ENCODE measurements at places on chromosomes 12 and 14.

DNA sequence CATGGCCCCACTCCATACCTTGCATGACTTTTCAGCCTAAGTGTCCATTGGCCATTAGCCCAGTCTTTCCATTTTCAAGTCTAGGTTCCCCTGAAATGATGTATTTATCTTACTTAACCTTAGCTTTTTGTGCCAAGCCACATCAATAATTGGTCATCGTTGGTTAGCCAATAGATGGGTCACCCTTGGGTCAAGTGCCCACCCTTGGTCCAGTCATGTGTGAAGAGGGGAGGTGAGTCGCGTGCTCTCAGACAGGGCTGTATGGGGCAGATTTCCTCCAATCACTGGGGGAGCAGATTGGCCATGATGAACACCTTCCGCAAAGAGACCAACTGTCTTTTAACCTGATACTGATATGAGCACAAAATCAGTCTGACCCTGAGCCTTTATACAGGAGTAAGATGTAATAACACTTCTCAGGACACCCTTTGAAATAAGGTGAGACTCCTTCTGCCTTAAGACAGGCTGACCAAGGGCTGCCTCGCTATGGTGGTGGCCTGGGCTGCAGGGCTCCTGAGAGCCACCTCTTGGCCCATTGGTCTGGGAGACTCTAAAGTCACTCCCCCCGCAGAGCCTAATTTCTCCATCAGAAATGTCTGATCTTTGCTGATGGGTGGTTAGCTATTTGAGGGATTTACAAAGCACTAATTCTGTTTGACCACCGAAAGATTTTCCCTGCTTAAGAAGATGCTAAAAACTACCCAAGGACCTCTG lies 143.2 kb downstream of the ZFP36L1 start:
- DNase-seq, result no peak

GRCh38 chr12:120846721-120847120 lies 57.4 kb downstream of the SPPL3 start:
- no peak for DNase-seq

GRCh38 chr12:59708484-59708883 lies 112.7 kb downstream of the SLC16A7 start:
- DNase-seq, result no peak

GRCh38 chr12:39772821-39773259 lies 153.2 kb upstream of the ABCD2 start:
- DNase-seq, result no peak

GRCh38 chr12:68580911-68581310 lies 29.8 kb upstream of the RAP1B start:
- no peak for DNase-seq

DNA sequence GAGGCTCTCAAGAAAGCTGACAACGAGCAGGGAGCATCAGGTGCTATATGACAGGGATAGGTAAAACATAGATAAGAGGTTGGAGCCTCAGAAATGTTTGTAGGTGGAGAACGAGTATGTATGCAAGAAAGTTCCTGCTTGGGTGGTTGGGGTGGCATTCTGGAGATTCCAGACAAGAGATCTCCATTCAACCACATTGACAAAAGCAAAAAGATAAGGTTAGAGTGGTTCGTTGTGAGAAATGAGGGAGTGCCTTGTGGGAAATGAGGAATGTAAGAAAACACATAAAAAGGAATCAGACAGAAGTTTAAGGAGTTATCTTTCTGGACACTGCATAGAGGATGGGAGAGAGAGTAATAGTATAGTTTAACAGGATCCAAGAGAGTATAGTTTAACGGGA lies 290.3 kb downstream of the DPF3 start:
- DNase-seq, result no peak

DNA sequence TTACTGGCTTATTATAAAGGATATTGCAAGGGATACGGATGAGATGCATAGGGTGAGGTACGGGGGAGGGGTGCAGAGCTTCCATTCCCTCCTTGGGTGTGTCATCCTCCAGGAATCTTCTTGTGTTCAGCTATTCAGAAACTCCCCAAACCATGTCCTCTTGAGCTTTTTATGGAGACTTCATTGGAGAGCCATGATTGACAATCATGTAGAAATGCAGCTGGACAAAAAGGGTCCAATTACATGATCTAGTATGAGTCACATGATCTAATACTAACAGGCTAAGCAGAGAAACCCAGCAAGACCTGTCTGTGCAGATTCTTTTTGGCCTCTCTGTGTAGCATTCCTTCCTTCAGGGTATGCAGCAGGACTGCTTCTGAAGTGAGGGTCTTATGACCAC lies 23.9 kb upstream of the FLVCR2 start:
- DNase-seq, result no peak

DNA sequence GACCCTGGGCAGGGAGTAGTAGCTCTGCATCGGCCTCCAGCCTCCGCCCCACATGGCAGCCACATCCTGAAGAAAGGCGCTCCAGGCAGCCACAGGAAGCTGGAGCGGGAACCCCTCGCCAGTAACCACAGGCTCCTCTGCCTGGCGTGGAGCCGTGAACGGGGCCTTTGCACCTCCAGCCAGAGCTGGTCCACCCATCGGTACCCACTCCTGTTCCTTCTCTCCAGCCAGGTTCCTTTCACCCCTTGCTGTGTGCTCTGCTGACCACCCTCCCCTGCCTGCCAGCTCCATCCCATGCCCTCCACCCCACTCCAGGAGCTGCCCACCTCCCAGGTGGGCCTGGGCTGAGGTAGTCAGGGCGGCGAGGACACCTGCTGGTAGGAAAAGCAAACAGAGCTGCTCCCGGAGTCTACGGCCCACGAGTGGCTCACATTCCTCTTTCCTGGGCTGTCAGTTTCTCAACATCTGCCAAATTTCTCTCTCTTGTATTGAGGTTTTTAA lies 2.7 kb downstream of the TGFB3 start:
- peak; percentile 25 for DNase-seq

DNA sequence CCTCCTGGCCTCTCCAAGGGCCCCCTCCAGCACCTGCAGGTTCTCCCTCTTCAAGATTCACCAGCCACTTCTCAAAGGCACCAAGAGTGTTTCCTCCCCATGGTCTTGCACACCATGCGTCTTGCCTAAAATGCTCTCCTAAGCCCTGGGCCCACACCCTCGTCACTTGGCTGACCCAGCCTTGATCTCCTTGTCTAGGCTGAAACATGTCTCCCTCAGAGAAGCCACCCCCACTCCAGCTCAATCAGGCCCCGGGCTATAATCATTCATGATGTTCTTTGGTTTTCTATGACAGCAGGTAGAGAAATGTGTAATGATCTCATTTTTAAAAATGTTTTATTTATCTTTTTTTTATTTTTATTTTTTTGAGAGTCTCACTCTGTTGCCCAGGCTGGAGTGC lies 88.1 kb downstream of the EFCAB11 start:
- no peak for DNase-seq

- no peak for DNase-seq
Measured at GRCh38 chr12:23950775-23951451, 1.4 kb upstream of the SOX5 start.

GRCh38 chr12:6104027-6104426 lies 20.4 kb downstream of the VWF start:
- no peak for DNase-seq

DNA sequence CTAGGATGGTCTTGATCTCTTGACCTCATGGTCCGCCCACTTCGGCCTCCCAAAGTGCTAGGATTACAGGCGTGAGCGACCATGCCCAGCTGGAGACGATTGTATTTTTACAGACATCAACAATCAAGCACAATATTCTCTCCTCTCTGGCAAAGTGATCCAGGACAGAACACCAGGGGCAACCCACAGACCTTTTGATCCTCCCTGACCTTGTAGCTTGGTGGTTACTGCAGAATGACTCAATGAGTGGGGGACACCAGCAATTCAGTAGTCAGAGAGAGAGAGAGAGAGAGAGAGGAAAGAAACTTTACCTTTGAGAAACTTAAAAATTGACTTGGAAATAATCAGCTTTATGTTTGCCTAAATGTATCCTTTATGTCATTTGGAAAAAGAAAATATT lies 51.2 kb downstream of the DRAM1 start:
- DNase-seq, result no peak

GRCh38 chr14:54919330-54919729 lies 16.7 kb upstream of the GCH1 start:
- no peak for DNase-seq

GRCh38 chr12:106021516-106021915 lies 117.2 kb downstream of the NUAK1 start:
- no peak for DNase-seq

DNA sequence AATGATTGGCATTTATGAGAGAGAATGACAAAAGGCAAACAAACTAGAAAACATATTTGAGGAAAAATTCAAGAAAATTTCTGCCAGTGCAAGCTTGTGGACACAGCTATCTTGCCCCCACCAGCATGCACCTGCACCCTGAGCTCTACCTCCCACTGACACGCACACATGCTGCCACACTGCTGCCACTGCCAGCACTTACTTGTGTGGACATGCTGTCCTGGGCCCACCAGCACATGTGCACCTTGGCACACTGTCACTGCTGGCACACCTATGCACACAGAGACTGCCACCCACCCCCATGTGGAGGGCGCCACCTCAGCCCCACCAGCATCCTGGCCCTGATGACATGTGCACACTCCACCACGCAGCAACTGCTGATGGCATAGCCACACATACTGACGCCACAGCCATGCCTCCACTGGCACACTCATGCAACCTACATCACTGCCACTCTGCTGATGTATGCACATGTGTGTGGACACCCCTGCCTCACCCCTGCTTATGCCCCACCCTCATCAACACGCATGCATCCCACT lies 475.0 kb downstream of the SOX5 start:
- DNase-seq, result no peak

DNA sequence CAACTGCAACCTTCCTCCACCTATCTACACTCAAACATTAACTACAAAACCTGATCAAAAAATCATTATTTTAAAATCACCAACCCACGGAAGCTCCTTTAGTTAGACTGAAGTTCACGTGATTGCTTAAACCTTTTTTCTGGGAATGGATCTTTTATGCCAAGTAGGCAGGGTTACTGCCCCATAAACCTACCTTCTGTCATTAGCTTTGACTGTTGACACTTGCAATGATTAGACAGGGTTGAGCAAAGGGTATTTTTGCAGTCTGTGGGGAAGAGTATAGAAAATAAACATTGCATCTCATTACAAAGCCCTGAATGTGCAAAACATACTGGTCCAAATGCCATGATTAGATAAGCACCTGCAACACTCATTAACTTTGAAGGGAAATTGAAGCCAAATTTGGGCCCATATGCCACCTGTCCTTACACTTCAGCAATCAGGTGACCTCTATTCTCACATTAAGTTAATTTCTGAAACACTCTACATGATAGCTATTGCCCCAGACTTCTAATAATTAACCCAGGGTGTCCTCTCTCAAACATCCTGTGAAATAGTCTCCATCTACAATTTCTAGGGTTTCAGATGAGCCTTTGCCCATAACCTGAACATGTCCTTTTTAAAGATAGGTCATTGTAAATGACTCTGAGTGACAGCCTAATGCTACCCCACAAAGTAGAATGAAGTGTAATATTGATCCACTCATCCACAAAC lies 156.0 kb upstream of the PLEKHG7 start:
- no peak for DNase-seq

DNA sequence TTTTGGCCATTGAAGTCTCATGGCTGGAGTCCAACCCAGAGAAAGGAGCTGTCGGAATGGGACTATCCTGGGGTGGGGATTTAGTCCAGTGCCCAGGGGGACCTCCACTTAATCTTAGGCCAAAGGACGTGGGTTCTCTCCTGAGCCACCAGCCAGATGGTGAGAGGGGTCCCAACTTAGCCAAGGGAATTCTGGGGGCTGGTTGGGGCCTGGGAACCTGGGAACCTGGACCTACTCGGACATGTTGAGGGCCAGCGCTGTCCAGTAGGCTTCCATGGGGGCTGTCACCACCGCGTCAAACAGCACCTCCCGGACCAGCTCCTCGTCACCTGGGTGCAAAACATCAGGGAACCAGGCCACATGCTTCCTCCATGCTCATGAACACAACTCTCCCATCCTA lies 33.4 kb downstream of the LRTM2 start:
- DNase-seq, result no peak

DNA sequence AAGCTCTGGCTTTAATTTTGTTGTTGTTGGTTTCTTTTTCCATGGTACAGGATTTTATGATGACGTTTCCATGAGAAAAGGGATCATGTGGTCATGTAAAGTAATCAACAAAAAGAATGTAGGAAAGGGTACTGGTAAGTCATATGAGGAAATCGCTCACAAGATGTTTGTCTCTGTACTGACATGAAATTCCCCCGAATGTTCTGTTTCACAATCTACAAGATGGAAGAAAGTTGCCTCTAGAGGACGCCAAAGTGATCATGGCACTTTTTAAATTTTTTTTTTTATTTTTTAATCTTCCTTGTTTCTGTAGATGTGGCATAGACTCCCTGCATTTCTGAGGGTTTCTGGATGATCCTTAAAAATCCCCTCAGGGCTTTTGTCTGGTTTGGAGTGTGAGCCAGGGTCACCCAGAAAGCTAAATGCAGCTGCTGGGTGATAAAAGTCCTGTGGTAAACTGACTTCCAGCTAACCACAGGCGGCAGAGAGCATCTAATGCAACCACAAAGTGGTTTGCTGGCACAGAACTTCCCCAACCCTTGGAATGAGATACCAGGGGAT lies 393.5 kb downstream of the CCDC91 start:
- DNase-seq, result no peak

DNA sequence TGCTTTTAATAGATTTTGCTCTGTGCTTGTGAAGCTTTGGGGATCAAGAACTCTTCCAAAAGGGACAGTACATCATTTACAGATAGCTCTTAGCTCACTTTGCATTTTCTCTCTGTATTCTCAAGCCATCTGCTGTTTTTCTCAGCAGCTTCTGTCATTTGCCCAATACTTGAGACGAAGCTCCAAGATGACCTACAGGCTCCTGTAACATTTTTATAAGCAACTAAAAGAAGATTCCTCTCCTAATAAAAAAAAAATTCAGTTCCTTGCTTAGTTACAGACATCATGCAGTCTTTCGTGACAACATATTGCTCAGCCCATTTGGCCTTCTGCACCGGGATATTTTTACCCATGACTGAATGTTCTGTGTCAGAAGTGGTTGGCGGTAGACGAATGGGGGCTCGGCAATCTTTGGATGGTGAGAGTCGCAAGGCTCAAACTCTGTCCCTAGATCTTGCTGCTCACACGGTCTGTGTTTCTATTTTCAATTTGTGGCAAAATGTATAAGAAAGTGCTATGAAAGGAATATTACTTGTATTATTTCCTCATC lies 215.6 kb downstream of the FSCB start:
- no peak for DNase-seq

- no peak for DNase-seq
Measured at GRCh38 chr12:98419081-98419794, 96.2 kb upstream of the TMPO start.

DNA sequence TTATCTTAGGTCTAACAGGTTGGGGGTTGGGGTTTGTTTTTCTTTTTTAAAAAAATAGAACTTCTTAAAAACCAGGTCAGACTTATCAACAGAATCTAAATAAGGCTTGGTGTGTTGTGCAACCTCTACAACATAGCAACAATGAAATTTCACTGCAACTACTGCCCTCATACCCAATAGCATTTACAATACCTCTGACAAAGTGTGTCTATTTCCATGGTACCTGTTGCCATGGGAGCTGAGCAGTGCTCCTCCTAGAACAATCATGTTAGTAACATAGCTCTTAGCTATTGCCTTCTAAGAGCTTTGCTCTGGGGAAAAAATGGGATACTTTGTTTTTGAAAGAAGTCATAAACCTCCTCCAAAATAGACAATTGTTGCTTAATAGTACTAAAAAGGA lies 103.3 kb upstream of the CCDC175 start:
- DNase-seq, result no peak
